ENCODE measurements at places on chromosomes 12 and 14. TPM values are rescaled to one million over a fixed set of nuclear protein-coding genes. Genes with fewer than 3 reads are reported as not detected.

Gene GUCY2C
- 0.01 TPM for polyA plus RNA-seq

Gene ADAM21
- 0.12 TPM for polyA plus RNA-seq

Gene IAPP
- 0.33 TPM for polyA plus RNA-seq

Gene MIP
- polyA plus RNA-seq: not detected

Gene TRPV4
- polyA plus RNA-seq: 1.3 TPM

Gene CLEC4D
- polyA plus RNA-seq: 0.09 TPM

Gene VTI1B
- 166 TPM for polyA plus RNA-seq

Gene CHGA
- 16.5 TPM for polyA plus RNA-seq

Gene CDCA3
- polyA plus RNA-seq: 1.1 TPM

Gene USP15
- polyA plus RNA-seq: 26.4 TPM

Gene MIPOL1
- 2.0 TPM for polyA plus RNA-seq

Gene LRCOL1
- 0.14 TPM for polyA plus RNA-seq

Gene SLC8A3
- 0.15 TPM for polyA plus RNA-seq

Gene PPP1R1A
- 309 TPM for polyA plus RNA-seq

Gene TEX52
- polyA plus RNA-seq: not detected

Gene YY1
- 11.1 TPM for polyA plus RNA-seq

Gene PLEKHH1
- 2.2 TPM for polyA plus RNA-seq

Gene TSPAN9
- polyA plus RNA-seq: 10.5 TPM

Gene LACRT
- not detected for polyA plus RNA-seq

Gene MTHFD1
- polyA plus RNA-seq: 43.2 TPM

Gene CIROP
- polyA plus RNA-seq: not detected

Gene LMNTD1
- polyA plus RNA-seq: not detected

Gene STXBP6
- 11.4 TPM for polyA plus RNA-seq

Measured in adipose tissue (tissue), 3 donors.